SJSA1 (cell line): ENCODE measurements at places on chromosomes 6 and 20. TPM values are rescaled to one million over a fixed set of nuclear protein-coding genes. Genes with fewer than 3 reads are reported as not detected.
A peak's percentile ranks its signal among the peaks of the same experiment; 100 is the strongest.

DNA sequence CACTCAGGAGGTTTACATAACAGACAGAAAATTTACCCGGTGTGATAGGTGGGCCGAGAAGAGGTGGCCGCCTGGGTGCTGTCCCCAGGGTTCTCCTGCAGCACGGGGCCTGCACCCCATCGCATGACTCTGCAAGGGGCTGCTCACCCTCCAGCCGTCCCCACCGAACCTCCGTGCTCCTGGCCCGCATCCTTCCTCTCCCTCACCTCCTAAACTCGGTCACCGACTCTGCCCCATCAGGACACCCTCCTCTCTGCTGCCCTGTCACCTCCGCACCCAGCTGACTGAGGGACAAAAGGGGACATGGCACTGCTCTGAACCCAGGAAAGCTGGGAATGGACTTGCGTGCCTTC lies 147.6 kb downstream of the SYNDIG1 start:
- H3K27ac ChIP-seq, result no peak overlapping the region
- H3K36me3 ChIP-seq, result no peaks in the 10 kb centered on the region
- peaks cover 3% of the 10 kb centered on the region; the same call in 1 of the 2 replicates for H3K27me3 ChIP-seq
- DNase-seq, result no peak
- no peaks in the 10 kb centered on the region for H3K4me1 ChIP-seq

DNA sequence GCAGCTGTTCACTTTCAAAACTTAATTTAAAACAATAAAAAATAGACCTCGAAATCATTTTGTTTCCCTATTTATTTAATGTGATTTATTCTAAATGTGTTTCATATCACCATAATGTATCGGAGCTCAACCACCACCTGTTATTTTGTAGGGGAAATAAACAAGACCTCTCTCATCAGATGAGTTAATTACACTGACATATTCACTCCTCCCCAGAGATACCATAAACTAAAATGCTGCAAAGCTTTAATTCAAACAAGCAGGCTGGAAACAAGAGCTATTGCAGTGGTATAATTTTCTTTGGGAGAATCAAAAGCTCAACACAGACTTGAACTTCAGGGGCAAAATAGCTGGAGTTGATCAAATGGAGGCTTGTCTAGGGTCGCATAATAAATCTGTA lies 303.5 kb upstream of the TSHZ2 start:
- no peak overlapping the region for H3K27ac ChIP-seq
- no peaks in the 10 kb centered on the region for H3K36me3 ChIP-seq
- no peak overlapping the region for H3K4me3 ChIP-seq
- no peaks in the 10 kb centered on the region for H3K27me3 ChIP-seq
- no peak for DNase-seq

GRCh38 chr6:15357782-15358181 lies 111.9 kb downstream of the JARID2 start:
- H3K4me1 ChIP-seq, result peaks cover 36% of the 10 kb centered on the region
- DNase-seq, result peak; percentile 56
- H3K36me3 ChIP-seq, result no peaks in the 10 kb centered on the region
- H3K4me3 ChIP-seq, result no peak overlapping the region
- H3K27ac ChIP-seq, result no peak overlapping the region
- H3K27me3 ChIP-seq, result no peaks in the 10 kb centered on the region

GRCh38 chr20:44683263-44684046 lies 31.7 kb upstream of the CCN5 start:
- H3K36me3 ChIP-seq, result no peaks in the 10 kb centered on the region
- H3K4me1 ChIP-seq, result peaks cover 6% of the 10 kb centered on the region
- no peak overlapping the region for H3K27ac ChIP-seq

DNA sequence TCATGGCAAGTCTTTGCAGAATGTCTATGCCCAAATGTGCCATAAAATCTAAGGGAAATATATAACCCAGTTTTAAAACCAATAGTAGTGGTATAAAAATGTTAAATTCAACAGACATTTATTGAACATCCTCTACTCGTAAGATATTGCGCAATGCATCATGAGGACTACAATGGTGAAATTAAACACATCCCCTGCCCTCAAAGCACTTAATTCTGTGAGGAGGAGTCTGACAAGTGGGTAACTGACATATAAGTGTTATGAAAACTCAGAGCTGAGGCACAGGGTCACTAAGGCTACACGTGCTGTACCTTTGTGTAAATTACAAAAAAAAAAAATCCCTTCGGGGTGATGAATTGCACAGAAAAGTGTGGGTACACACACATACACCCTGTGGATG lies 6.2 kb downstream of the PKHD1 start:
- no peak overlapping the region for H3K27ac ChIP-seq
- H3K36me3 ChIP-seq, result no peaks in the 10 kb centered on the region
- no peak for DNase-seq
- no peaks in the 10 kb centered on the region for H3K4me1 ChIP-seq
- no peaks in the 10 kb centered on the region for H3K27me3 ChIP-seq

Gene SLC16A10
- 0.06 TPM in 1 of 2 replicates, not detected in the other for total RNA-seq

Gene LY6G6C
- total RNA-seq, result not detected in 2 replicates
